ENCODE measurements at places on chromosomes 11 and 22.

GRCh38 chr22:30733181-30733631 is 38.5 kb downstream of the OSBP2 start:
- DNase-seq, result no peak

DNA sequence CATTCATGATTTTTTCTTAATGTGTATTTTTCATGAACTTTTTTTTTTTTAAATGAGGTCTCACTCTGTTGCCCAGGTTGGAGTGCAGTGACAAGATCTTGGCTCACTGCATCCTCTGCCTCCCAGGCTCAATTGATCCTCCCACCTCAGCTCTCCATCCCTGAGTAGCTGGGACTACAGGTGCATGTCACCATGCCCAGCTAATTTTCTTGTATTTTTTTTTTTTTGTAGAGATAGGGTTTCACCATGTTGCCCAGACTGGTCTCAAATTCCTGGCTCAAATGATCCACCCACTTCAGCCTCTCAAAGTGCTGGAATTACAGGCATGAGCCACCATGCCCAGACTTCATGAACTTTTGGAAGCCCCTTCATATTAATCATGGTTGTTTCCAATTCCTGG is 49.7 kb downstream of the ADAMTS15 start:
- no peak for DNase-seq

DNA sequence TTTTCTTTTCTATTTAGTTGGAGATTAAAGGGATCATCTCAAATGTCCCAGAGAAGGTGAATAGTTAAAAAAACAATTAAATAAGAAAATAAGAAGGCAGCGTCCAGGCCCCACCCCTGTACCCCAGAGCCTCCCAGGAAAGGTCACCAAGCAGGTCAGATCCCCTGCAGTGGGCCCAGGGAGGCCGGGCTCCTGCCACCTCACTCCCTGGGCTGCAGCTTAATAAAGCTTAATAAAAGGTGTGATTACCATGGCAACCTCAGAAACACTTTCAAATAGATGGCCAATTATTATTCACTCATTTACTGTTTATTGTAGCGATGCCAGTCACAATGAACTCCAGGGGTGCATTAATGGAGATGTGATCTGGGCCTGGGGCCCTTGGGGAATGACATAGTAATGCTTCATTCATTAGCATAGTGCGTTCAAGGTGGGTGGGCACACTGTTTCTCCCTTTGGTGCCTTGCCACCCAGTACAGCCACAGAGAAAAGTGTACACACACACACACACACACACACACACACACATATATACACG is 386.2 kb downstream of the CADM1 start:
- DNase-seq, result no peak

DNA sequence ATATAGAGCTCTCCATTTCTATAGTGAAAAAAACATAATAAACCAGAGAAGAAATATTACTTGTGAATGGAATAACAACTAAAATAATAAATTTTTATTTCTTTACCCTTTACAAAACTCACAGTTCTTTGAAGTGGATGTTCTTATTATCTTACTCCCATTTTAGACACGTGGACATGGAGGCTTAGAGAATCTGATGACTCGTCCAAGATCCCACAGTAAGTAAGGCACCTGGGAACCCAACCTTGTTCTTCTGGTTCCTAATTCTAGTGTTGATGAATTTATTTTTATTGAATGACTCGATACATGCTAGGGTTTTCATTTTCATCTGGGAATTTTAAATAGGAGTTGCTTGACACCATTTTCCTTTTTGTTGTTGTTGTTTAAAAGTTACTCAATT is 1.8 kb downstream of the BPIFC start:
- no peak for DNase-seq

DNA sequence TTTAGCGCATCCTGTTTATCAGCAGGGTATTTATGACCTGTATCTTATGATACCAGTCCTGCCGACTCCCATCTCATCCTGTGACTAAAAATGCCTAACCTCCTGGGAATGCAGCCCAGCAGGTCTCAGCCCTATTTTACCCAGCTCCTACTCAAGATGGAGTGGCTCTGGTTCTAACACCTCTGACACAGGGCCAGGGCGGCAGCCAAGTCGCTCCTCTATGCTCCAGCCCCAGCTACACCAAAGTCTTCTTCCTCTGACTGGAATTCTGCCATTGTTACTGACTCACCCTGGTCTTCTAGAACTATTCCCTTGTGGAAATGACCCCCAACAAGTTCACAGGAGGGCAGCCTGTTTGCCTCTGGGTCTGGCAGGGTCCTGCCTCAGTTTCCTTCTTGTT is 7.9 kb upstream of the C1QTNF6 start:
- no peak for DNase-seq

DNA sequence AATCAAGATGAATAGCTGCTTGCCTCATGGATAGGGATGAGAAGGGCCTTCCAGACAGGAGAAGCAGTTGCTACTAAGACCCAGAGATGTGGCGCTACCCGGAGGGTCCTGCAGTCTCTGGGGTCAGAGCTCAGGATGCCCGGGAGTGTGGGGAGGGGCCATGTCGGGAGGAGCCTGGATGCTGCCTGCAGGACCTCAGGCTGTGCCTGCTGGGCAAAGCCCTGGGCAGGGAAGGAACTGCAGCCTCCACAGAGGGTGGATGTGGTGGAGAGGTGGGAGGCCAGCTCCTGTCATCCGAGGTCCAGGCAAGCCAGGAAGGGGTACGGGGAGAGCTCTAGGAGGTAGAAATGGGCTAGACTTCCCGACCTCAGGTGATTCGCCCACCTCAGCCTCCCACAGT is 11.0 kb downstream of the PRR5 start:
- DNase-seq, result no peak

DNA sequence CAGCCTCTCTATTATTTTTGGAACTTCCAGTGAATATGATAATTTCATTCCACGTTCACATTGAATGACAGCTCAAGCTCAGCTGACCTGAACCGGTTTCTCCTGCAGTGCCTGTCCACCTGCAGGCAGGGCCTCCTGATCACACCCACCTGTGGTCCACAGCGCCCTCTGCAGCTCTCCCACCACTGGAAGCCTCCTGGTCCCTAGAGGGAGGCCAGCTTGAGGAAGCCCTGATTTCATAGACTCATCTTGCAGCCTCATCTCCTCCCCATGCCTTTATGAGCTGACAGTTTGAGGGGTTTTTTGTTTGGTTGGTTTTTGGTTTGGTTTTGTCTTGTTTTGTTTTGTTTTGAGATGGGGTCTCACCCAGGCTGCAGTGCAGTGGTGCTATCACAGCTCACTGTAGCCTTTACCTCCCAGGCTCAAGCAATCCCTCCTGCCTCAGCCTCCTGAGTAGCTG is 29.9 kb upstream of the MALAT1 start:
- no peak for DNase-seq

- no peak for DNase-seq
Observed at GRCh38 chr22:50145721-50146438, 24.7 kb upstream of the PANX2 start.
